ENCODE measurements at places on chromosomes 4 and X.

- DNase-seq, result no peak
These were observed 109.3 kb downstream of the GATB start for GRCh38 chr4:151651496-151651895.

DNA sequence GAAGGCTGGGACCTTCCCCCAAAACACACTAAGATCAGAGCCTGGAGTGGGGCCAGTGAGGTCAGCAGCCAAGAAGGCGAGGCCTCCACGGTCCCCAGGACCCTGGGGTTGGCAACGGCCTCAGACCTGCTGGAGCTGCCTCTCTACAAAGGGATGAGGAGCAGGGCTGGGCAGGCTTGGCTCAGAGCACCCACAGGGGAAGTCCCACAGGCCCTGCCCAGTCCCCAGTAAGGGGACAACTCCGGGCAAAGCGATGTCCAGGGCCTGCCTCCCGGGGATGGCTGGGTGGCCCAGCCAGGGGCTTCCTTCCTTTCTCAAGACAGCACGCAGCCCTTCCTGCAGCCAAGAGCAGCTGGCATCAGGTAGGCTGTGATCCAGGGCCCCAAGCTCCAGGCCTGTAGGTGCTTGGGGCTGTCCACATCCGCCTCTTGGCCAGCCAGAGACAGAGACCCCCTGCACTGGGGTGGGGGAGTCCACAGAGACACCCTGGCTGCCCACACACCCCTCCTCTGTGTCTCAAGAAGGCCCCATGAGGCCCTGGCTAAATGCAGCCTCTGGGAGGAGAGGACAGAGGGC is 5.7 kb downstream of the MXD4 start:
- DNase-seq, result no peak

DNA sequence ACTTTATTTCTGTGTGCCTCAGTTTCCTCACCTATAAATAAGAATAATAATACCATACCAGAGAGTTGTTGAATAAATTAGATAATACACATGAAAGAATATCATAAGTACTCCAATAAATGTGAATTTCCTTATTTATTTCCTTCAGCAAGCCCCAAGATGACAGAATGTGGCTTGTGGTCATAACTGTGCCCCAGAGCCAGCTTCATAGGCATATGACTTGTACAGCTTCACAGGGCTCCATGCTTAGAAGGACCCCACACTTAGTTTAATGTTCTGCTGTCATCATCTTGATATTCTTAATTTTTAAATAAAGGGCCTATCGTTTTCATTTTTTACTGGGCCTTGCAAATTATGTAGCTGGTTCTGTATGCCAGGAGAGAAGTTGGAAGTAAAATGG is 25.3 kb downstream of the VSIG4 start:
- DNase-seq, result no peak

DNA sequence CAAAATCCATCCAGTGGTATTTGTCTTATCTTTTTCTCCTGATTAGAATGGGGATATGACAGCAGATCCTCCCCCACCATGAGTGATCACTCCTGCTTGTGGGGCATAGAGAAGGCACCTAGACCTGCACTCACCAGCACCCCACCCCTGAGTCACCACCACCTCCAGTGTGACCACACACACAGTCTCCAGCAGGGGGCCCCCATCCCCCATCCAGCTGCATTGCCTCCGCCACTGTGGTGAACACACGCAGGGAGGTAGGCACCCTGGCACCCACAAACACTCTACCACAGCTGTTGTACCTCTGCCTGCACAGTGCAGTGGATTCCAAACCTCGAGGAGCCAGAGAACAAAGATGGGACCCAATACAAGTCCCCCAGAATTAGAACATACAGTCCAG is 9.0 kb upstream of the MAGEA8 start:
- DNase-seq, result no peak

GRCh38 chr4:102390438-102390837 is 45.2 kb upstream of the SLC39A8 start:
- no peak for DNase-seq

DNA sequence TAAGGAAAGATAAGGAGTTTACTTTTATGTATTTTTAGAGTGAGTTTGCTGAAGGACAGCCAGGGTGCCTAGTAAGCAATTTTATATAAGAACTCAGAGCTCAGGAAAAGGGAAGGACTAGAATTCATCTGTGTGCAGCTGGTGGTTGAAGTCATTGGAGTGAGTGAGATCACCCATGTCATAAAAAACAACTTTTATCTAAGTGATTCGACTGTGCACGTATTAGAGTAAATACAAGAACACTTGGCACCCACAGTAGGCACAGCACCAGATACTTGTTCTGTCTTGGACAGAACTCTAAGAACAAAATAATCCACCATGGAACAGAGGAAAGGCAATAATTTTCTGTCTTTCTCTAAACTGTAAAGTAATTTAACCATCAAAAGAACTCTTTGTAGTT is 31.6 kb downstream of the SYNPO2 start:
- no peak for DNase-seq

GRCh38 chr4:125961626-125962025 is 646.9 kb downstream of the FAT4 start:
- no peak for DNase-seq

GRCh38 chr4:101153653-101154052 is 193.7 kb downstream of the PPP3CA start:
- no peak for DNase-seq

DNA sequence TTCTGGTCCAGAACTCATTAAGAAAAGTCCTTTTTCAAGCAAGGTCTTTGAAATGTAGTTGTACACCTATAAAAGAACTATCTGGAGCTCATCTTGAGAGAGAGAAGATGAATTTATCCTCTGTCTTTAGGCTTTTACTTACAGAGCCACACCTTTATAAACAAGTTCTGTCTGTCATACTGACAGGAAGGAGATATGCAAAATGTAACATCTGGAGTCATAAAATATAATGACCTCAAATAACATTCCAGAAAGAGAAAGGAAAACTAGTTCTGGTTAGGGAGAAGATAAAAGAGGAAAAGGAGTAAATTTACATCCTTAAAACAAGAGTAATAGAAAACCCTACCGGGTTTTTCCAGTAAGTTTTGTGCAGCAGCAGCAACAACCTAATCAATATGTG is 1.3 kb downstream of the INPP4B start:
- DNase-seq, result no peak

GRCh38 chr4:93092765-93093164 is 735.8 kb upstream of the ATOH1 start:
- no peak for DNase-seq

GRCh38 chrX:145716226-145716625 is 101.4 kb upstream of the SLITRK2 start:
- no peak for DNase-seq

GRCh38 chrX:9466124-9466495 is 1.3 kb downstream of the TBL1X start:
- no peak for DNase-seq

- no peak for DNase-seq
These were observed 42.2 kb downstream of the ACOX3 start for GRCh38 chr4:8398347-8398746.

DNA sequence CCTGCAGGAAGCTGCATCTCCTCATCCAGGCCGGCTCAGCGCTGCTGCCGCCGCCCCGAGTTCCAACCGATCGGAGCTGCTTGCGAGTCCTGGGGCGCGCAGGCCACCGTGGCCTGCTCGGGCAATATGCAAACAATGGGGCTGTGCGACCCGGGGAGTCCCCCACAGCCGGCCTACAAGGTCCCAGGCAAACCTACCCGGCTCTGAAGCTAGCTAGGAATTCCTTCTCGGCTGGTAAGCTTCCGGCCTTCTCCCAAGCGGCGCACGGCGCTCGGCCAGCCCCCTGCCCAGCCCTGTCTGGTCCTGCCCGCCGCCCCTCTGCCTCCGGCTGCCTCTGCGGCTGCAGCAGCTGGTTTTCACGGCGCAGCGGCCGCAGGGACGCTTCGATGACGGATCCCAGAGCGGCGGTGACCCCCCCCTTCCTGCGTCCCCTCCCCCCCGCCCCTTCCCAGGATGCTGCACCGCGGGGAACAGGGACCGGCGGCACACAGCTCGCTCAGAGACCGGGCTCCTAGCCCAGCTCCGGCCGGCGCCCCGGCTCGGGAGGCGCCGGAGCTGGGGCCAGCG is 59.4 kb downstream of the TSC22D3 start:
- DNase-seq, result no peak

DNA sequence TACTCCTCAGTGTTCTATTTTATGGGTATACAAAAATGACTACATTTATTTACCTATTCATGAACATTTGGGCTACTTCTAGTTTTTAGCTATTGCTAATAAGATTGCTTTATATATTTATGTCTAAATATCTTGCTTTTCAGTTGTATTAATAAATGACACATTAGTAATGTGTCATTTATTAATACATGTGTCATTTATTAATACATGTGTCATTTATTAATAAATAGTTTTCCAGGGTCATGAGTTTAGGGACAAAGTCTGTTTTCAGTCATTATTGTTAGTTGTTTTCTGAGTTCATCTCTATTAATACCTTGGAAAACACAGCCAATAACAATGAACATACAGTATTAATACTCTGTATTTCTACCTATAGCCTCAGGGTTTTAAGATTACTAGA is 1630.7 kb upstream of the IGFBP7 start:
- no peak for DNase-seq

DNA sequence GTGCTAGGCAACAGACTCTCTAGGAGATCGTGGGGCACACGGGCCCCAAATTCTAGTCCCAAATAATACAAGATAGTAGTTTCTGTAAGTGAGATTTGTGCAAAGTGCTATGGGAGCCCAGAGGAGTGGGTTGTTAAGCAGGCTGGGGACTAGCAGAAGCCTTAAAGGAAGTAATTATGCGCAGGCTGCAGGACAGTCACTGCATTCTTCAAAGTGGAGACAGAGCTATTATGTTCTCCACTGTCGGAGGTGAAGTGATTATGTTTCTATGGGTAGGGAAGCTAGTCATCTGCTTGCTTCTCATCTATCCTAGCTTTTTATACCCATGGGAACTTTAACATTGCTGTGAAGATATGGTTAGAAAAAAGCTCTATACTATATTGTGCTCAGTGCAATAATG is 154.2 kb downstream of the CPE start:
- no peak for DNase-seq

GRCh38 chr4:166501941-166502382 is 628.9 kb downstream of the TLL1 start:
- no peak for DNase-seq

DNA sequence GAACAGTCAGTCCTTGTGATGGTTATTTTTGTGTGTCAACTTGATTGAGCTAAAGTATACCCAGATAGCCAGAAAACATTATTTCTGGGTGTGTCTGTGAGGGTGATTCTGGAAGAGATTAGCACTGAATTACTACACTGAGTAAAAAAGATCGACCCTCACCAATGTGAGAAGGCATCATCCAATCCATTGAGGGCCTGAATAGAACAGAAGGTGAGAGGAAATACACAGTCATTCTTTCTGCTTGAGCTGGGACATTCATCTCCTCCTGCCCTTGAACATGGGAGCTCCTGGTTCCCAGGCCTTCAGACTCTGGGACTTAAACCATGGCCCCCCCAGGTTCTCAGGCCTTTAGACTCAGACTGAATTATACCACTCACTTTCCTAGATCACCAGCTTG is 22.3 kb downstream of the INPP4B start:
- no peak for DNase-seq

DNA sequence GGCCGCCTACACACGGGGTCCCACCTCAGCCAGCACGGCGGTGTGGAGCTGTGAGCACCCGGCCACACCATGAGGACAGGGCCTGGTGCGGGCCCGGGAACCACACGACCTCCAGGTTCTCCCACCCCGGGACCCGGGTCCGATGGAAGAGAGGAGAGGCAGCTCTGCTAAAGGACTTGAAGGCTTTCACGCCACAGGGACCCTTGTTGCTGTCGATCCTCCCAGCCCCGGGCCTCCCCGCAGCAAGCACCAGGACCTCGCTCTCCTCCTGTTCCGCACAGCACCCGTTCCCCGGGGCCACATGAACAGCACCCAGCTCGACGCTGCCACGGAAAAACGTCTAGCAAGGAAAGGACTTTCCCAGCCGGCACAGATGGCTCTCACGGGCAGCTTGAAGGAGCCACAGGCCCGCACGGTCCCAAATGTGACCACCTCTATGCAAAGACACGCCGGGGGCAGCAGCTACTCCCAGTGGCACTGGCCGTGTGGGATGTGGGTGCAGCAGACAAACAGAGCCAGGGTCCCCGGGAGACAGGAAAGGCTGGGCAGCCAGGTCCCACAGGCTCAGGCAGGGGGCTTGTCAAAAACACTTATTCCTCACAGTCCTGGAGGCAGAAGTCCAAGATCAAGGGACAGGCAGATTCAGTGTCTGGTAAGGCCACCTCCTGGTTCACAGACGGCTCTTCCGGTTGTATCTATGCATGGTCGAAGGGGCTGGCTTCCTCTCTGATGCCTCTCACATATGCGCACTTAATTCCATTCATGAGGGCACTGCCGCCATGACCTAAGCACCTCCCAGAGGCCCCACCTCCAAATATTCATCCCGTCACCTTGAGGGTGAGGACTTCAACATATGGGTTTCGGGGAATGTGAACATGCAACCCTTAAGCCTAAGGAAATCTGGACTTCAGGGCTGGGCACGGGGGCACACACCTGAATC is 24.7 kb downstream of the FAM53A start:
- DNase-seq, result no peak

DNA sequence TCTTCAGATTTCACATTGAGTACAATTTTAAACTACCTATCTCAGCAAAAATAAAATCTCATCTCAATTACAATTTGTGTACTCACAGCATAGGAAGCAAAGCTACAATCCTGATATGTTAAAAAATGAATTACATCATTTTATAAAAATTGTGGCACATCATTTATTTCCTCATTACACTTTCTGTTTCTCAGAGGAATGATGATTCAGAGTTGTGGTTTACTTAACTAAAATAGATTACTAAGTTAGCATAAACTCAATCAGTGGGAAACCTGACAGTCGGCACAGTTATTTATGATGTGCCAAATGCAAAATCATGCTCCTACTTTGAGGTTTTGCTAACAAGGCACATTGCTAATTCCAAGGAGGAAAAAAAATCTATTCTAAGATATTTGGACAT is 325.0 kb downstream of the FBXO8 start:
- DNase-seq, result no peak

- no peak for DNase-seq
These were observed 58.6 kb downstream of the NDST4 start for GRCh38 chr4:115054836-115055235.

GRCh38 chr4:158624889-158625478 is 46.7 kb downstream of the C4orf46 start:
- no peak for DNase-seq

DNA sequence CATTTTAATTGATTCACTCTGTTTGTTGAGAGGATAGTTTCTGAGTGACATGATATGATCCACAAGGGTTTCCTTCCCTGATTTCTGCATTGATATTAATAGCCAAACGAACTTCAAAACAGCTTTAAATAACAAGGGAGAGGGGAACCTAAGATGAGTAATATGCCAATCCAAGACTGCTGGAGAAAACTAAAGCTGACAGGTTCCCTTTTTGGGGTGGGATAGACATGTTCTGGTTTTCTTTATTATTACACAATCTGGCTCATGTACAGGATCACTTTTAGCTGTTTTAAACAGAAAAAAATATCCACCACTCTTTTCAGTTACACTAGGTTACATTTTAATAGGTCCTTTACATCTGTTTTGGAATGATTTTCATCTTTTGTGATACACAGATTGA is 182.2 kb downstream of the AR start:
- DNase-seq, result no peak

- DNase-seq, result no peak
These were observed 49.0 kb downstream of the PRDM5 start for GRCh38 chr4:120873554-120873953.

- DNase-seq, result no peak
These were observed 517.7 kb downstream of the BCOR start for GRCh38 chrX:39580043-39580442.

All from AG04449 (cell line).